ENCODE measurements at places on chromosomes 11 and 22. TPM values are rescaled to one million over a fixed set of nuclear protein-coding genes. Genes with fewer than 3 reads are reported as not detected.

DNA sequence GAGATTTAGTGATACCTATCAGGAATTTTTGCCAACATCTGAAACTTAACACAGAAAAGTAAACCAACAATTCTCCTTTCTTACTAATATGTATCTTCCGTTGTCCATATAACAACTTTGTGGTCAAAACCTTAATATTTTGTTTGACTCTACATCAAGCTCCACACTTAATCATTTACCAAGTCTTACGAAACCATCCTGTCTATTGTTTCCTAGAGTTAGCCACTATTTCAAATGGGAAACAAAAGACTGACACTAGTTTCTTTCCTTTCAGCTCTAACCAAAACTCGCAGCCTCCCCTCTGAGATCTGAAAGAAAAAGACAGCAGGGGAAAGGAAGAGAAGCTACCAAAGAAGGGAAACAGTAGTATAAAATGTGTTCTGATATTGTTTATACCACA lies 26.5 kb upstream of the PRDM10 start:
- ATAC-seq, result no peak

DNA sequence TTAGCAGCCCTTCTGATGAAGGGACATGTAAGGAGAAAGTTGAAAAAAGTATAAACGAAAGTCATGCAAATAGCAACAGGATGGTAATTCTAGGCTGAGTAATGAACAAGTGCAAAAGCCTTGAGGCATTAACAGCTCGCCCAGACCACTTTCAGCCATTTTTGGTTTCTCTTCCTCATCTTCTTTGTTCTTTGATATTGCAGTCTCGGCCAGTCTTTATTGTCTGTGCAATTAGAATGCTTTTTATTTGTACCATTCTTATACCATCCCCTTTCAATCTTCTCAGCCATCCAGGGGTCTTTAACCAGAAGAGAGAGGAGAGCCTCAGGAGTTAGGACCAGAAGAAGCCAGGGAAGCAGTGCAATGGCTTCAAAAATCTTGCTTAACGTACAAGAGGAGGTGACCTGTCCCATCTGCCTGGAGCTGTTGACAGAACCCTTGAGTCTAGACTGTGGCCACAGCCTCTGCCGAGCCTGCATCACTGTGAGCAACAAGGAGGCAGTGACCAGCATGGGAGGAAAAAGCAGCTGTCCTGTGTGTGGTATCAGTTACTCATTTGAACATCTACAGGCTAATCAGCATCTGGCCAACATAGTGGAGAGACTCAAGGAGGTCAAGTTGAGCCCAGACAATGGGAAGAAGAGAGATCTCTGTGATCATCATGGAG lies 7.3 kb downstream of the TRIM34 start:
- ATAC-seq, result no peak

Gene BDNF
- not detected for total RNA-seq

- ATAC-seq, result no peak
These were observed 354.8 kb downstream of the TENM4 start for GRCh38 chr11:79086056-79086455.

- peak; percentile 27 for ATAC-seq
These were observed 24.6 kb downstream of the MAML2 start for GRCh38 chr11:96318399-96318798.

Gene CHRNA10
- total RNA-seq, result 4.6 TPM

Data from activated T-helper 17 cell treated with anti-CD3 and anti-CD28 coated beads, Interleukin-2, amount 50 U/mL, for 72 hours (primary cell).